ENCODE measurements at places on chromosomes 2 and 18.

DNA sequence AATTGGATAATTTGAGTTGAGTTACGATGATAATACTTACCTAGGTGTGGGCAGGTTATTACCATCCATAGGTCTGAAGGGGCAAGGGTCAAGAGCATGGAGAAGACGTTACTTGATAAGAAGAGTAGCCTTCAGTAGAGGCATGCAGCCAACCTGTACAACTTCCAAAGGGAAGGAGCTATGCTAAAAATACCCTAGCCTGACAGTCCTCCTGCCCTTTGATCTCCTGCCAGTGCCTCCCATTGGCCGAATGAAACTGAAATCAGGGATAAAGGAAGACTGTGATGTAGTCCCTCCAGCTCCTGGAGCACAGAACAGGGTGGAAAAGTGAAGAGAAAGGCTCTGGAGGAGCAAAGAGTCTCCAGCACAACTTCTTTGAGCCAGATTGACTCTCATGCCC is 487.4 kb downstream of the ADCYAP1 start:
- no peak for DNase-seq

DNA sequence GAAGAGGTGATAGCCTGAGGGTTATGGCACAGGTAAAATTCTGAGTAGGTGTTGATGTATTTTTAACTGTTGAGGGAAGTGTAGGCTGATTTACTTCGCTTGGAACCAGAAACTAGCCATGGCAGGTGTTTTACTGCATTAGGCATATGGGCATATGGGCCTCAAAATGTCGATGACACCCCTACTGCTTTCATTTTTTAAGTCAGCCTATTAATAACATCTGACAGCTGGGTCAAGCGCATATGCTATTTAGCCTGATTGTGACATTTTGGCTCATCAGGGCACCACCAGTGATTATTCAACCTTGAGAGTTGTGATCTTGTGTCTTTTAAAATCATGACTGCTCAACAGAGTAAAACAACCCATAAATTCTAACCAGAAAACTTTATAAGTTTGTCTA is 1396.9 kb upstream of the NXPH2 start:
- DNase-seq: no peak

DNA sequence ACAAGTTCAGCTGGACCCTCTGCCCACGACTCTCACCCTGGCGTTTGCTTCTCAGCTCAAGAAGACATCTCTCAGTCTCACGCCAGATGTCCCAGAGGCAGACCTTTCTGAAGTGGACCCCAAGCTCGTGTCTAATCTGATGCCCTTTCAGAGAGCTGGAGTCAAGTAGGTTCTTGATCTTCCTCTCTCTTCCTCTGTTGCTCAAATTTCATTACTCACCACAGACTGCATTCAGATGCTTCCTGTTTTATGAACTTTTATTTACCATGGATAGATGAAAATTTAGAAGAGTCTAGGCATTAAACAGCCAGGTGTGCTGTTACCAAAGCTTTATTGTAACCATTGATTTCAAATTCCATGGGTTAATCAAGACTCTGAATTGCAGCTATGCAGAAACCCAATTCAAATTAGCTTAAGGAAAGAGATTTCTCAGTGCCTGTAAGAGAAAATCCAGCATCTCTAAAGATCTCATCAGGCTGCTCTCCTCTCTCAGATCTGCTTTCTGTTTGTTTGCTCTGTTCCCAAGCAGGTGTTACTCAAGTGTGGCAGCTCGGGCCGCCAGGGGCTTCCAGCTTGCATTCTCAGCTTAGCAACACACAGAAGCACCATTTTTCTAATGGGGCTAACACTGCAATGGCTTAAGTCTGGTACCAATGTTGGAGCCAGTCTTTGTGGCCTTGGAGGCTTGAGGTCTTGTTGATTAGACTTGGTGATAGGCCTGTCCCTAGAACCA is 16.5 kb downstream of the SMARCAL1 start:
- DNase-seq: no peak

DNA sequence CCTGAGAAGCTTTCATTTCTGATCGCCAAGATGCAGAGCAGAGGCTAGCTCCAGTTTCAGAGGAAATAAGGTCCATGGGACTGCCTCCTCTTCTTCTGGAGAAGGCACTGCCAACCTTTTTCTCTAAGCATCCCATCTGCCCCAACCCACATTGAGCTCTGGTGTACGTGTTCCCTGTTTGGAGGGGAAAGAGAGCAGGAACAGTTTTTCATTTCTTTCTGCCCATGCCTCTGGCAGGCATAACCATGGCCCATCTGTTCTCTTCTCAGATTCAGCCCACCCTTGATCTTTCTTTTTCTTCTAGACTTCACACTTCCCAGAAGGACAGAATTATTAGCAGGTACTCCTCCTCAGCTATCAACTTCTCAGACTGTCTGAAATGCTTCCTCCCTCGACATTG is 1110.3 kb upstream of the KLHL29 start:
- DNase-seq: no peak

GRCh38 chr2:85827879-85828569 is 60.8 kb downstream of the ST3GAL5 start:
- DNase-seq: no peak

GRCh38 chr18:70494524-70494923 is 205.7 kb downstream of the SOCS6 start:
- no peak for DNase-seq

DNA sequence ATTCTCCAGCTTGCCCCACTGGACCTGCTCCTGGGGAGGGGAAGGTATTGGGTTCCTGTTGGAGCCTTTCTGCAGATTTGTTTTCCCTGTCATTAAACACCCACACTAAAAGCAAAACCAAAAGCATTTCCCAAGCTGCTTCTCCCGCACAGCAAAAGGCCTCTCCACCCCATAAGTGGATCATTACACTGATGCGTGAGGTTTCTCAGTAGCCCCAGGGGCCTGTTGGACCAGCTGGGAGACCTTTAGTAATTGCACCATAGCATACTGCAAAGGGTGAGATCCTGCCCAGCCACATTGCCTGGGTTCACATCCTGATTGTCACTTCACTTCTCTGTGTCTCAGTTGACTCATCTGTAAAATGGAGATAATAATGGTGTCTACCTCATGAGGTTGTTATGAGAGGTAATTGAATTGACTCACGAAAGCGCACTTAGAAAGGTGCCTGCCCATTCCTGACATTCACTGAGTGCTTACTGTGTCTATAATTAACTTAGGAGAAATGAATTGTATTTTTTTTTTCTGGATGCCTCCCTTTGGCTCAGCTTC is 43.9 kb downstream of the TOGARAM2 start:
- no peak for DNase-seq

GRCh38 chr2:35614640-35615039 is 740.9 kb upstream of the CRIM1 start:
- DNase-seq: no peak
